ENCODE measurements at places on chromosomes 6 and 20.
A peak's percentile ranks its signal among the peaks of the same experiment; 100 is the strongest.

- no peak for DNase-seq
These were observed 349.9 kb downstream of the UTRN start for GRCh38 chr6:144635051-144635450.

DNA sequence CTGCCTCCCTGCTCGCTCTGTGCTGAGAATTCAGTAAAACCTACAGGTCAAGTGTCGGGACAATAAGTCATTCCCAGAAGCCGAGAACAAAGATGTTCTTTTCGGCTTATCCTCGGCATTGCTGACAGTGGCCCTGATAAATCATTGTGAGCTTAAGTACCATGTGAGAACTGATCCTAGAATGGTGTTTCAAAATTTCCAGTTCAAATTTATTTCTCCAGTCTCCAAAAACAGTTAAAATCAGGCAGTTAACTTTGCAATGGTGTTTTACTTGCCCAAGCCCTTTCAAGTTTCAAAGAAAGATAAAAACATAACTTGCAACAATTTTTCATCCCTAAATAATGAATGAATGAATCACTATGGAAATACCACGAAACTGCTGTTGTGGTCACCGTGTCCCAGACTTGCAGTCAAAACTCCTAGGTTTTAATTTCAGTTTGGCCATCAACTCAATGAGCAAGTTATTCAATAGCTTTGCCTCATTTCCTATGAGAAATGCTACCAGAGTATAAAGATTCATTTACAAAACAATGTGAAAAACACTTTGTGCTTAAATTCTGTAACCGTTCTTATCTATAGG, 4.3 kb downstream of the ATP5F1E start:
- DNase-seq, result no peak

DNA sequence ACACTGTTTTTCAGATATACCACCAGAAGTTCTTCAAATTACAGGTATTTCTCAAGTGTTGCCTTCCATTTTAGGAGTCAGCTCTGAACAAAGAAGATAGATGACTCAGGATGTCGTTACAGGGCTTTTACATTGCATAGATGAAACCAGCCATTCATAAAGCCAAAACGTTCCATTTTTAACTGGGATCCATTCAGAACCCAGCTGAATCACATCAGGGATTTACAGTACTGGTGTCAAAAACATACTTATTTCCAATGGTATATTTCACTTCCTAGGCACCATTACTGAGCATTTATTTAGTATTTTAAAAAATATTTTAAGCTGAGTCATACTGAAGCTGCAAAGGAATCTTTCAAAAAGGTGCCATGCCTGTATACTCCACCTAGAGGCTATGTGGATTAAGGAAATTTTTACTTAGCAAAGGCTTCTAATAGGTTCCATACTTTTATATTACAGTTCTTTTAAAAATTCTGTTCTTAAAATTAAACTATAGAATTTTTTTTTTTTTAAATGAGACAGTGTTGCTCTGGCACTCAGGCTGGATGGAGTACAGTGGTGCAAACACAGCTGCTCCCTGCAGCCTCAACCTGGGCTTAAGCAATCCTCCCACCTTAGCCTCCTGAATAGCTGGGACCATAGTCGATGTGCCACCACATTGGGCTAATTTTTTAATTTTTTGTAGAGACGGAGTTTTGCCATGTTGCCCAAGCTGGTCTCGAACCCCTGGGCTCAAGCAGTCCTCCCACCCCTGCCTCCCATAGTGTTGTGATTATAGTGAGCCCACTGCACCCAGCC, 2.6 kb downstream of the ASF1A start:
- peak; percentile 42 for DNase-seq

GRCh38 chr6:52616059-52616690, 39.3 kb upstream of the TRAM2 start:
- DNase-seq, result no peak

- DNase-seq, result peak; percentile 84
These were observed 61.2 kb upstream of the SUPT3H start for GRCh38 chr6:45438849-45439406.

GRCh38 chr6:168427184-168427583, 13.8 kb upstream of the SMOC2 start:
- peak; percentile 24 for DNase-seq

GRCh38 chr20:61748376-61748775, 317.3 kb downstream of the TAF4 start:
- DNase-seq, result no peak

- DNase-seq, result no peak
These were observed 1.7 kb upstream of the HSD17B8 start for GRCh38 chr6:33202799-33203198.

GRCh38 chr20:59526242-59527225, 77.8 kb upstream of the PHACTR3 start:
- DNase-seq, result no peak

DNA sequence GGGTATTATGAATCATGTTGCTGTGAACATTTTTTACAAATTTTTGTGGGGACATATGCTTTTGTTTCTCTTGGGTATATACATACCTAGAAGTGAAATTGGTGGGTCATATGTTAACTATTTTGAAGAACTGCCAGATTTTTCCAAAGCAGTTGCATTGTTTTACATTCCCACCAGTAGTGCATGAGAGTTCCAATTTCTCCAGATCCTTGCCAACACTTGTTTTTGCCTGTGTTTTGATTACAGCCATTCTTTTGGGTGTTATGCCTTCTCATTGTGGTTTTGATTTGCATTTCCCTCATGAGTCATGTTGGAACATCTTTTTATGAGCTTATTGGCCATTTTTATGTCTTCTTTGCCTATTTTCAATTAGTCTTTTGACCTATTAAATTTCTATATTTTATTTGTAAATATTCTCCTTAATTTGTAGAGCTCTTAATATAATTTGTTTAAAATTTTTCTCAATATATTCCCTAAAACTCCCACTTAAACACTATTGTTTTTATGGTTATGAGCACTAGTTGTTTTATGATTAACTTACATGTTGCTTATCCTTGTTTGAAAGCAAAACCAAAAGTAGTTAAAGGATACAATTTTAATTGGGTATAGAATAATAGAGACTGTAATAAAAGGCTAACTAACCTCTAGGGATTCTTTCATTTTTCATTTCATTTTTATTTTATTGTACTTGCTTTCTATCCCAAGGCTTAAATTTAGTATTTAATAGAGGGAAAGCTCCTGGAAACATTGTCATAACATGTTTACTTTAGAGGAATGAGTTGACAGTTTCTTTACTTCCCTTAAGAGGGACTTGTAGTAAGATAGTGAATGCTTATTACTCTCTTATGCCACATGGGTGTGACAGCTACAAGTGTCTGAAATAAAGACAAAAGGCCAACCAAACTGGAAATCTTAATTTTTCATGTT, 5.5 kb downstream of the UBR2 start:
- peak; percentile 86 for DNase-seq

- DNase-seq, result no peak
These were observed 207.8 kb upstream of the FOXQ1 start for GRCh38 chr6:1103945-1104623.

DNA sequence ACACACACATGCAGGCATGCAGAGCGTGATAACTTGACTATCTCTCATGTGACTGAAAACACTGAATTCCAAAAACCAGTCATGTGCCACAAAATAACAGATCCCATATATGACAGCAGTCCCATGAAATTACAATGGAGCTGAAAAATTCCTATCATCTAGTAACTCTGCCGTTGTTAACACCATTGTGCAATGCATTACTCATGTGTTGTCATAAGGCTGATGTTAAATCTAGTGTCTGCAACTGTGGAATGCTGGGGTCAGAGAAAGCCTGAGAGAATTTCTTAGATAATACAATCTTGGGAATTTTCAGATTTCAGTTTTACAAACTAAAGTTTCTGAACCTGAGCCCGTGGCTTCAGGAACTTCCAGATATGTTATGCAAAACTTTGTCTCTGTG, 70.2 kb downstream of the LYRM4 start:
- peak; percentile 94 for DNase-seq

DNA sequence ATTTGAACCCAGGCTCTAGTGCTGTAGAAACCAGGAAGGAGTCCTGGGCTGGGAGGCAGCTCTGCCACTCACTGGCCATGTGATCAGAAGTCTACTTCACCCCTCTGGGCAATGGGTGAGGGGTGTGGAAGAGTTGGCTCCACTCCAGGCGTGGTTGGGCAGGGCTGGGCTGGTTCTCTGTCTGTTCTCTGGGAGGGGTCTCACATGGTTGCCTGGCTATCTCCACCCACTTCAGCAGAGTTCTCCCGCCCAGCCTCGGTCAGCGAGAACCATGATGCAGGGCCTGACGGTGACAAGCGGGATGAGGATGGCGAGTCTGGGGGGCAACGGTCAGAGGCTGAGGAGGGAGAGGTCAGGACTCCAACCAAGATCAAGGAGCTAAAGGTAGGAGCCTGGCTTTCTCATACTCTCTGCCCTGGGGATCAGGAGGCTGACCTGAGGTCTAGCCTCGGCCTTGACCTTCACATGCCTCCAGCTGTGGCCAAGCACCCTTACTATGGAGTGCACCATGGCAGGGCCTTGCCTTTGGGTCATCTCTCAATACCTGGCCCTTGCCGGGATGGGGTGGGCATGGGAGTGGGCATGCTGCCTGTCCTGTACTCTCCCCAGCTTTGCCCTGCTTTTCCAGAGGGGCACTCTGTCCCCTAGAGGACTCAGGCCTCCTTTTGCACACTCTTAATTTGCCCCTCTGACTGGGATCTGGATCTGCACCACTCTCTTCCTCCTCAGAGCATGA, 39.6 kb downstream of the EPB41L1 start:
- DNase-seq, result no peak

- DNase-seq, result peak; percentile 43
These were observed 153.3 kb downstream of the SCML4 start for GRCh38 chr6:107670792-107671199.

- no peak for DNase-seq
These were observed 8.7 kb downstream of the JAG1 start for GRCh38 chr20:10665027-10665561.

GRCh38 chr6:116248577-116248976, 5.3 kb downstream of the TSPYL4 start:
- DNase-seq, result no peak

GRCh38 chr20:10067321-10067720, 32.5 kb downstream of the ANKEF1 start:
- no peak for DNase-seq

- DNase-seq, result no peak
These were observed 7.5 kb downstream of the CEP57L1 start for GRCh38 chr6:109102762-109103161.

DNA sequence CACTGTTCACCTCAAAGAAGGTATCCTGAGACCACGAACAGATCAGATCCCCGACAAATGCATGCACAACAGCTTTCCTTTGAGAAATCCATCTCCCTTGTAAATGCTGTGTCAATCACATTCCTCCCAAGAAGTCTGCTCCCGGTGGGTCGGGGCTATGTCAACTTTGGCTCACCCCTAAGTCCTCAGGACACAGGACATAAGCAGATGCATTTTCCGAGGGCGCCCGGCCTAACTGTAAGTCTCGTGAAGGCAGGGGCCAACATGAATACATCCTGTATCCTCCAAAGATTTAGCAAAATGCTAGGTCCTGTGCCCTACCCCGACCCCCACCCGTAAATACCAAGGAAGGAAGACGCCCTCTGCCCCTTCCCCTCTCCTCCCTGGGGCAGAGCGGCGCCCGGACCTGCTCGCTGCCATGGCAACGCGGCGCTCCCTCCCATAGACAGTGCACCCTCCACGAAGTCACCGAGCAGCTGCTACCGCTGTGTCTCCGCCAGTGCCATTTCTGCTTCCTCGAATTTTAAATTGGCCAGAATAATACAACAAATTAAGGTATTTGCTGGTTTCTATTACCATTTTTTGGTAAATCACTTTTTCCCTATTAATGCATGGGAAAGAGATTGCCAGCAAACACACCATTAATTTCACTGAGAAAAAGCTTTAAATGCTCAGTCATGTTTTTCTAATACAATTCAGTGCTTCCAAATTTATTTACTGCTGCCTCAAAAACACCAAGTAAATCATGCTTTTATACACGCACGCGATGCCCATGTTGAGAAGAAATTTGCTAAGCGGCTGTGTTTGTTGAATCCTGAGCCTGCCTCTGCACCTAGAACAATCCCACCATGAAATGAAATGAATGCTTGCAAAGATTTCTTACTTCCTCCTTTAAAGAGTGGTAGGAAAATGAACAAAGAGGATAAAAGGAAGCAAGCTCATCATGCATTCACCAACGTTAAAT, 100.6 kb downstream of the PCSK2 start:
- no peak for DNase-seq

DNA sequence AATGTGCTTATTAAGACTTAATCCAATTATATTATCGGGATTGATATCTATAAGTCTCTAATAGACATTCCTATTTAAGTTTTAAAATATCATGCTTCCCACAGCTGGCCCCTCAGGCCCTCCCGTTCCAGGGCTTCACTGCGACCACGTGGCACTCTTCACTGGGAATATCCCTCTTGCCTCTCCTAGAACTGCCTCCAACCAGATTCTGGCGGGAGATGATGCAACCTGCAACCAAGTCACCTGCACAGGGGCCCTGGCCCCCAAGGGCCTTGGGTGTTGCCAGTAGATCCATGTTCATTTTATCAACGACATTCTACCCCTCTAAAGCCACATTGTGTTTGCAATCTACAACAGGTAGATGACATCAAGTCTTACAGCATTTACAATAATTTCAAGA, 18.4 kb upstream of the RAMACL start:
- DNase-seq, result no peak

DNA sequence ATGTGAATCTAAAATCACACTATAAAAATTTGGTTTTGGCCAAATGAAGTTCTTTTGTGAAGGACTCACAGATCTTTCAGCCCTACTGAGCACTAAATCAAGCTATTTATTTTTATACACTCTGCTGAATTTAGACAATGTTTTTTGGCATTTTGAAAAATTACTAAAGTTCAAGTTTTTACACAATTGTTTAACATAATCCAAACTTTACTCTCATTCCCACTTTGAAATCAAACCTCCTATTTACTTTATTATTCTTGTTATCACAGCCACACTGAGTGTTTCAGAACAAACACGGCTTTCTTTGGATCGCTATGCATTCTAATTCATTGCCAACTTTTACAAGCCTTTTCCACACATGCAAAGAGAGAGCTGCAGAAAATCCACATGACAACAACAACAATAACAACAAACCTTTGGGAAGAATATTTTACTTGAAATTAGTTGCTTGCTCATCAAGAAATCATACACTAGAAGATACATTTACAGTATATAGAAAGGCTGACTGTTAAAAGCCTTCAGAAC, 49.1 kb upstream of the TMEM30A start:
- DNase-seq, result no peak

DNA sequence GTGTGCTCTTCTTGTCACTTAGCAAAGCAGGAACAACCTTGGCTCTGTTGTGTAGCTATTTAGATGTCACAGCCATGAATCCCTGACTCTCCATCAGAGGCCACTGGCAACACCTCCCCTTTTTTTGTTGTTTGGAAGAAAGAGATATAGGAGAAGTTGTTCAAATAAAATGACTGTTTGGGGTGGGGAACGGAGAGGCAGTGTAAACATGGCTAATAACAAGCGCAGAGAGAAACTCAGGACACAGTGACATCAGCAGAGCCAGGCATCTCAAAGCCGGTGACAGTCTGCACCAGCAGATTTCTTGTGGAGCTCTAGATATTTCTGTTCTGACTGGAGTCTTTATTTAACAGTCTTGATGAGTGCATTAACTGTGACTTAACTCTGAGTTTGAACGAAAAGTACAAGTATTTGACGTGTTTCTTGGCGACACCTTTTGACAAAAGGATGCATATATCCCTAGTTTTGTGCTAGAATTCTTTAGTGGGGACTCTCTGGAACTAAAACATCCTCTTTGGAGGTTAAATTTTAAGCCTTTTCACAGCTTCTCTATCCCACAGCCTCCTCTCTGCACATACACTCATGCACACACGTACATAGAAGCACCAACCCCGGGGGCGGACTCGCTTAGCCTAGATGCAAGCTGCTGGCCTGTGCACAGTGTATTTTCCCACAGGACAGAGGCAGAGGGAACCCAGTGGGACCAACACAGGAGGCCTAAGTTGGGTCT, 53.8 kb downstream of the ADAT2 start:
- DNase-seq, result no peak

GRCh38 chr6:47579040-47579439, 101.5 kb downstream of the CD2AP start:
- DNase-seq, result no peak

Data from NCI-H226 (cell line).